ENCODE measurements at places on chromosomes 5 and 9. TPM values are rescaled to one million over a fixed set of nuclear protein-coding genes. Genes with fewer than 3 reads are reported as not detected.
A peak's percentile ranks its signal among the peaks of the same experiment; 100 is the strongest.

- H3K27ac ChIP-seq, result peak overlapping the region; percentile 28
- H3K27me3 ChIP-seq, result no peaks in the 10 kb centered on the region
- peak; percentile 81 for DNase-seq
- H3K4me1 ChIP-seq, result peaks cover 37% of the 10 kb centered on the region
- no peak overlapping the region for H3K4me3 ChIP-seq
These were observed 28.2 kb downstream of the YIPF5 start for GRCh38 chr5:144142139-144142823.

- peak overlapping the region; percentile 99 for H3K4me3 ChIP-seq
- peak overlapping the region; percentile 96 for H3K27ac ChIP-seq
- peak; percentile 89 for DNase-seq
- no peaks in the 10 kb centered on the region for H3K36me3 ChIP-seq
- no peaks in the 10 kb centered on the region for H3K27me3 ChIP-seq
These were observed 2.0 kb upstream of the ADAMTS6 start for GRCh38 chr5:65483546-65484346.

GRCh38 chr5:160009591-160009989 lies 651 bp downstream of the TTC1 start:
- H3K36me3 ChIP-seq, result peaks cover 5% of the 10 kb centered on the region
- peak overlapping the region; percentile 100 for H3K4me3 ChIP-seq
- H3K27ac ChIP-seq, result peak overlapping the region; percentile 85
- DNase-seq, result peak; percentile 34
- peaks cover 8% of the 10 kb centered on the region for H3K4me1 ChIP-seq

DNA sequence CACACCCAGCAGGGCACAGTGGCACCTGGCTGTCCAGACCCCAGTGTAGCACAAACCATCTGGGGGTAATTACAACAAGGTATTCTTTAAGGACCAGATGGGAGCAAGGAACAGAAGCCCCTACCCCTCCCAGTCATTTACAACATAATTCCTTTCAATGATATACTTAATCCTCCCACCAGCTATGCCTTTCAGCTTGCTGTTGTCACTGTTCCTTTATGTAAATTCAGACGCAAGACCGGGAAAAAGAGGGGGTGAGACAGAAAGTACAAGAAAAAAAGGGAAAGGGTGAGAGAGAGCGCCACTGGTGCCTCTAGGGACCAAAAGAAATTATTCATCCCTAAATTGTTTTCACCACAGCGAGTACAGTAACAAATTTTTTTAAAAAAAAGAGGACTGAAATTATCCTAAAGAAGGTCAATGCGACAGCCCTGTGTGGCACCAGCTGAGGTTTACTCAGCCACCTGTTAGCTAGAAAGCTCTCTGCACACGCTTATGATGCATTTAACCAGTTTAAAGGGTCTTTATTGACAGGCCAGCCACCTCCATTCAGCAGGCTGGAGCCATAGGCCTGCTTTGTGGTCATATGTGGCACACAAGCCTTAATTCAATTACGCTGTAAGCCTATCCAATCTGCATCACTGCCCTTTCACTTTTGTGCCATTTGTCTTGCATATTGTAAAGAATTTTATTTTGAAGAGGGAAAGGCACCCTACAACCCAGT lies 210.2 kb upstream of the ISL1 start:
- no peak overlapping the region for H3K4me3 ChIP-seq
- H3K4me1 ChIP-seq, result no peaks in the 10 kb centered on the region
- no peak for DNase-seq
- H3K36me3 ChIP-seq, result no peaks in the 10 kb centered on the region

CNTFR gene
- total RNA-seq, result not detected

GARIN3 gene
- total RNA-seq, result not detected

- H3K4me3 ChIP-seq, result no peak overlapping the region
- H3K36me3 ChIP-seq, result no peaks in the 10 kb centered on the region
- peaks cover 9% of the 10 kb centered on the region for H3K27me3 ChIP-seq
- no peak overlapping the region for H3K27ac ChIP-seq
- no peaks in the 10 kb centered on the region for H3K4me1 ChIP-seq
These were observed 8.5 kb downstream of the CDX1 start for GRCh38 chr5:150175076-150175475.

DNA sequence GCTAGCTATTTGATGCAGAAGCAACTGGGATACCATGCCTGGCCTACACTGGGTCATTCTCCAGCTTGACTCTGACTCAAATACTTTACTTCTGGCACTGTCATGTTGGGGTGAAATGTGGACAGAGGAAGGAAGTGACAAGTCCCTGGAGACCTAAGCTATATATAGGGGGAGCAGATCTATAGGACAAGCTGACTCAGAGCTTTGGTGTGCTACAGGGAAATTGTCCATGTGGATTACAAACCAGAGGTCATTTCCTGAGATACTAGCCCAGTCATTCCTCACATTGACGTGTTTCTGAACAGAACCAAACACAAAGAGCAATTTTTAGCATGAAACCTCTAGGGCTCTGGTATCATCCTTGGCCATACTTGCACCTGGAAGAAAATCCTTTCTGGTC lies 531.6 kb upstream of the CLINT1 start:
- H3K36me3 ChIP-seq, result no peaks in the 10 kb centered on the region
- DNase-seq, result peak; percentile 77
- no peaks in the 10 kb centered on the region for H3K27me3 ChIP-seq
- peaks cover 37% of the 10 kb centered on the region for H3K4me1 ChIP-seq

DNA sequence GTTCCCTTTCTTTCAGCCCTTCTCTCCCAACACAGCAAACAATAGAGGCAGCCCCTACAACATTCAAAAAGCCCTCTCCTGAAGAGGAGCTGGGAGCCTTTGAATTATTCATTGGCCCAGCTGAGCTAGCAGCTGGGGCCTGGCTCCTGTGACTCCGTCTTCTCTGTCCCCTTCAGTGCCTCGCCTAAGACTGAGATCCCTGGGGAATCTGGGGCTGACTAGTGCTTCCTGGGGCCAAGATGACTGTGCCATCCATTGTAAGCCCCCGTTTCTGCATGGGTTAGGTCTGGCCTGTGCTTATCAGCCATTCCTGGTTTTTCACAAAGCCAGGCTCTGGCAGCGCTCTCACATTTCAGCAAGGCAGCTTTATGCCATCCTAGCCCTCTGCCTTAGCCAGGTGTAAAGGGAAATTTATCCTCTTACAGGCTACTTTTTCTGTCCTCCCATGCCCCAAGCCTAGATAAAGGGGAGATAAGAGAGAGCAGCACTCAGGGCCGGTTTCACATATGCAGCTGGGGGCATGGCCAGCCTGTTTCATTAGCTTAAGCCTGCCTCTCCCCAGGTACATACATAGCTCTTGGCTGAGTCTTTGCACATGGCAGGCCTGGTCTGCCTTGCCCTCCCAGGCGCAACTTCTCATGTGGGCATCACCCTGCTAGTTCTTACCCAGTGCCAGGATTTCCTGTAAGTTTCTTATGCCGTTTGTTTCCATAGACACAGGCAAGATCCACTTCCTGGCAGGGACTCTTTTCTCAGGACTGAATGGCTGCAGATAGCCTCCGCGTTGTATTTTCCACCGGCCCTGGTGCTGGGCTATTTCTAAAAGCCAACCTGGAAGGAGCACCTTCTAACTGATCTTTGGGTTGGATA lies 15.8 kb downstream of the PTPA start:
- H3K4me3 ChIP-seq, result no peak overlapping the region
- H3K27ac ChIP-seq, result no peak overlapping the region
- H3K4me1 ChIP-seq, result peaks cover 8% of the 10 kb centered on the region
- no peaks in the 10 kb centered on the region for H3K27me3 ChIP-seq
- DNase-seq, result no peak

- no peak for DNase-seq
- H3K4me1 ChIP-seq, result peaks cover 17% of the 10 kb centered on the region
- no peak overlapping the region for H3K27ac ChIP-seq
- H3K27me3 ChIP-seq, result peaks cover 16% of the 10 kb centered on the region
- H3K36me3 ChIP-seq, result no peaks in the 10 kb centered on the region
These were observed 234.3 kb downstream of the TLE4 start for GRCh38 chr9:79806086-79806485.

DNA sequence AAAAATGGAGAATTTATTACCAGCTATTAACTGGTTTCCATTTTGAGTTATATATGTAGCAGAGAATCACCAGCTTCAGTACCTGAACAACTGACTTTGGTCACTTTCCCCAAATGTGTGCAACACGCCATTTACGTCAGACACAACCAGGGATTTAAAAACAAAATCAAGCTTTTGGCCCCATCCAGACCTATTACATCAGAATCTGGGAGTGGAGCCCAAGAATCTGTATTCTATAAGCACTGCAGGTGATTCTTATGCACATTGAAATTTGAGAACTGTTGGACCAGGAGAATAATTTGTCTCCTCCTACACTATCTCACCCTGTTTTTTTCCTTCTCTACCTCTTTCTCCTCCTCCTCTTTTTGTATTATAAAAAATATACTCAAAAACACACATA lies 295.9 kb downstream of the PRELID2 start:
- no peak for DNase-seq
- H3K27ac ChIP-seq, result no peak overlapping the region
- no peaks in the 10 kb centered on the region for H3K27me3 ChIP-seq
- no peaks in the 10 kb centered on the region for H3K36me3 ChIP-seq

GRCh38 chr5:37900692-37901091 lies 60.9 kb upstream of the GDNF start:
- no peaks in the 10 kb centered on the region for H3K36me3 ChIP-seq
- no peaks in the 10 kb centered on the region for H3K27me3 ChIP-seq
- H3K4me1 ChIP-seq, result no peaks in the 10 kb centered on the region

DNA sequence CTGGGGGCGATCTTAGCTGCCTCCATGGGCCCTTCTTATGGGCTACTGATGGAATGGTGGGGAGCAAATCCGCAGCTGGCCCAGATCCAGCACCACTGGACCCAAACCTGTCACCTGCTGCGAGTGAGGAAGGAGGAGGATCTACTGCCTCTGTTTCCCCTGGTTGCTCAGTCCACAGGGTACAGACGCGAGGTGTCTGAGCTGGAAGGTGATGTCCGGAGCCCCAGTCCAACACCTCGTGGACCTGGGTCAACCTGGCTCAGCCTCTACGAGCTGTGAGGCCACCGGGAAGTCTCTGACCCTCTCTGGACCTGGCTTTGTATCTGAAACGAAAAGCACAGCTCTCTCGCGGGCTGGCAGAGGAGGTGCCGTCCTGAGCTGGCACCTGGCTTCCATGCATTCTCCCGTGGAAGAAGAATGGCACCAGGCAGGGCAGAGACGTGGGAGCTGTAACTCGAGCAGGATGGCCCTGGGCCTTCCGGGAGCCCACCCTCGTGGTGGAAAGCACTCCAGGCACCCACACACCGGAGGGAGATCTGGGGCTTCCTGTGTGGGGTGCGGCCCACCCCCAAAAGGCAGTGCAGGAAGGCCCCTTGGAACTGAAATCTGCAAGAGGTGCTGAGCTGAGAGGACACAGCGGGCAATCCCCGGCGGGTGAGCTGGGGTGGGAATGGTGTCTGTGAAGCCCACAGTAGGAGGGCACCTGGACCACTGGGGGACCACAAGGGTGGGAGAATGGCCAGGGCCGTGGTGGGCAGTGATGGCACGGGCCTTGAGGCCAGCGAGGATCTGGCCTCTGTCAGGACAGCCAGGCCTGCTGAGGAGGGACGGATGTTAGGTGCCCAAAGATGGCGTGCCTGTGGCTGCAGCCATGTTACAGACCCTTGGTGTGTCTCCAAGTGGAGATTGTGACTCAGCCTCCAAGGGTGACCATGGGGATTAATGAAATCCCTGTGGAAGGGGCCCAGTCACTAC lies 133.4 kb downstream of the OLFM1 start:
- no peak overlapping the region for H3K27ac ChIP-seq
- H3K4me1 ChIP-seq, result no peaks in the 10 kb centered on the region
- no peak for DNase-seq
- H3K4me3 ChIP-seq, result no peak overlapping the region
- peaks cover 27% of the 10 kb centered on the region for H3K27me3 ChIP-seq

DNA sequence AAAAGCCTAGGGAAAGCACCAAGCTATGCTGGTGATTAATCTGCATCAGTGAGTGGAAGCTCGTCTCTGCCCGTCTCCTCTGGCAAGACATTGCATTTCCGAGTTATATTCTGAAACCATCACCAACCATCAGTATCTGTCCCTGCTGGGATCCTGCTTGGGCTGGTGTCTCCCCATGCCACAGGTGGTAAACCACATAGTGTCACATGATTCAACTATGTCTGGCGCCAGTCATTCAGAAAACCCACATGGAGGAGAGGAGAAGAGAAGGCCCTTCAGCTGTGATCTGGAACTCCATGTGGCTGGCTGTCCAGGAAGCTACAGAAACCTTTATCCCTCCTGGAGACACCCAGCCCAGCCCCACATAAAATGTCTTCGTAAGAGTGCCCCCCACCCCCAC lies 4.8 kb downstream of the IL9 start:
- no peak overlapping the region for H3K27ac ChIP-seq
- no peak for DNase-seq
- H3K4me3 ChIP-seq, result no peak overlapping the region

INSL6 gene
- total RNA-seq, result not detected

GRCh38 chr5:179265514-179266290 lies 79.6 kb downstream of the ADAMTS2 start:
- no peaks in the 10 kb centered on the region for H3K27me3 ChIP-seq
- H3K4me3 ChIP-seq, result peak overlapping the region; percentile 45
- peak; percentile 100 for DNase-seq
- H3K27ac ChIP-seq, result peak overlapping the region; percentile 100
- H3K4me1 ChIP-seq, result peaks cover 63% of the 10 kb centered on the region
- no peaks in the 10 kb centered on the region for H3K36me3 ChIP-seq

DNA sequence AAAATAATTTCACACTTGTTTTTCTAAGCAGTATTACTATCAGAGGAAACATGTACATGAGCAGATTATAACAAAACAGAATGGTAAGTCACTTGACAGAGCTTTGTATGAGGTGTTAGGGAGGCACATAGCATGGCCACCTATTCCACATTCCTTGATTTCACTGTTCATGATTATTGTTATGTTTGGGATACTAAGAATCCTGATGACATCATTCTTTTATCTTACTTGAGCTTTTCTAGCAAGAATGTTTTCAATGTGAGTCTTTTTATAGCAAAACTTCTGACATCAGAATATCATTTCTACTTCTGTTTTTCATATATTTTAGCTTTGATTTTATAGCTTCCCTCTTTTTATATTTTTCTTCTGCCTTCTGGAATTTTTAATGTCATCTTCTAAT lies 208.2 kb downstream of the DMRTA1 start:
- H3K27ac ChIP-seq, result no peak overlapping the region

DNA sequence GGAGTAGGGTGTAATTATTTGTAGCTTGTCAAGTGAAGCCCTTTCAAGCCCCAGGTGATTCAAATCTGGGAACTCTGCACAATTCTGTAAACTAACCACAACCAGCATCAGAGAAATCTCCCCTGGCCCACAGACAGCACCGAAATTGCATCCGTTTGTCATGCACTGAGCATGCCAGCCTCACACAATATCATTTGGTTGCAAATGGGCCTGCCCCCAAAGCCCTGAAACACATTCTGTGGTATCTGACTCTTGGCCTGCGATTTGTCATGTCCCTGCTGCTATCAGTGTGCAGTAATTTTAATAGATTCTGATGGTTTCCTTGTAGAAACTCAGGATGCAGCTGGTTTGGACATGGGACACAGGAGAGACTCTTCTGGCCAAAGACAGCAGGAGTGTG lies 35.3 kb downstream of the SNX24 start:
- H3K4me1 ChIP-seq, result peaks cover 15% of the 10 kb centered on the region
- H3K4me3 ChIP-seq, result no peak overlapping the region
- no peaks in the 10 kb centered on the region for H3K27me3 ChIP-seq
- peak; percentile 23 for DNase-seq

THBS4 gene
- total RNA-seq, result 0.43 TPM
